Central memory CD8-positive, alpha-beta T cell (primary cell): ENCODE measurements at places on chromosomes 3 and 15.
A peak's percentile ranks its signal among the peaks of the same experiment; 100 is the strongest.

GRCh38 chr15:90478846-90479481 is 50.8 kb upstream of the CRTC3 start:
- no peak for DNase-seq

GRCh38 chr15:57566834-57567233 is 24.9 kb upstream of the MYZAP start:
- no peak for DNase-seq

DNA sequence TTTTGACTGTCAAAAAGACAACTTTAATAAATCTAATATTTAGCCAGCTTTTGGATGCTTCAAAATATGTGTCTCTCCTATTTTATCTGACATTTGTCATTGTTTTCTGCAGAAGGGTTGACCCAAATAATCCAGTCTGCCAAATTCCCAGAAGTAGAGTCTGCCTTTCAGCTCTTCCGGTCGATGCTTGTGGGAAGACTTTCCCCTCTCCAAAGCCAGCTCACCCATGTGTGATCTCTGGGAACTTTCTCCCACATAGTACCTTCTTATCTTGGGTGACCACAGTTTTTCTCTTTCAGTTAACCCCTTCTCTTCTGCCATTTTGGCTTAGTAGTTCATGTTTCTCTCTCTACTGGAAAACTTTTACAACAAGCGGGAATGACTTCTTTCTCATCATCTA is 94.1 kb downstream of the ASB7 start:
- no peak for DNase-seq

- no peak for DNase-seq
Observed at GRCh38 chr3:55012091-55012490, 84.2 kb upstream of the LRTM1 start.

- no peak for DNase-seq
Observed at GRCh38 chr3:153970741-153971347, 150.3 kb upstream of the ARHGEF26 start.

GRCh38 chr3:36418296-36418695 is 38.0 kb downstream of the STAC start:
- DNase-seq = no peak

- no peak for DNase-seq
Observed at GRCh38 chr3:168071591-168072322, 24.0 kb downstream of the GOLIM4 start.

DNA sequence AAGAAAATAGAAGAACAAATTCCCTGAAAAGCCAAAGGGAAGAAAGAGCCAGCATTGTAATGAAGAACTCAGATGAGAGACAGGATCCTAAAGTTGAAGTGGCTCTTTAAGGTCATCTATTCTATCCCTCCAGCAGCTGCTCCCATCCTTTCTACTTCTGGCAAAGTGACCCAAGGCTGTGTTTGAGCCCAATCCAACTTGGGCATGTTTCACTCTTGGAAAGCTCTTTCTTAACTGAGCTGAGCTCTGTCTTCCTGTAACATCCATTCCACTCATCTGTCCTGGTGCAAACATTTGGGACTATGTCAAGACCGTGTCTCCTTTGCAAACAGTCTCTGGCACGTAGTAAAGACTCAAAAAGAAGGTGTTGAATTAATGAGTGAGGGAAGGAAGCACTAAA is 298.1 kb upstream of the IGF1R start:
- no peak for DNase-seq

- no peak for DNase-seq
Observed at GRCh38 chr3:16816048-16816780, 68.5 kb upstream of the PLCL2 start.

DNA sequence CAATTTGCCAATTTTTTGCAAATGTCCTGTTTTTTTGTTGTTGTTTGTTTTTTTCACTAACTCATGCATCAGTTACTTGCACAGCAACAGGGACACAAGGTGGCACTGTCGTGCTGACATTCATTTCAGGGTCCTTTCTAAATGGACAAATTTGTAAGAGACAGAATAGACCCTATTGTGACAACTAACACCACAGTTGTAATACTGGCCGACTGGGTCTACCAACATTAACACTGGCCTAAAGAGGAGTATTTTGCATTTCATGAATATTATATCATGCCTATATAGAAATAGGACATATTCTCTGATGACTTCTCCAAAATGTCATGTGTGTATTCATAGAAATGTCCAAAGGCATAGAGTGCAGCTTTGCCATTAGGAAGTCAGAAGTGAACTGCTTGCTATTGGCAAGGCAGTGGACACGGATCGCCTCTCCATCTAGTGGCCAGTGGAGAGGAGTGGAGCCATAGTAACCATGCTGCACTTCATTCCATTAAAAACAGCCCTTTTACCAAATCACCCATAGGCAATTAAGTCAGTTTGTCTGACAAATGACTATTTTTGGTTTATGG is 54.8 kb downstream of the ZBTB20 start:
- peak; percentile 35 for DNase-seq

DNA sequence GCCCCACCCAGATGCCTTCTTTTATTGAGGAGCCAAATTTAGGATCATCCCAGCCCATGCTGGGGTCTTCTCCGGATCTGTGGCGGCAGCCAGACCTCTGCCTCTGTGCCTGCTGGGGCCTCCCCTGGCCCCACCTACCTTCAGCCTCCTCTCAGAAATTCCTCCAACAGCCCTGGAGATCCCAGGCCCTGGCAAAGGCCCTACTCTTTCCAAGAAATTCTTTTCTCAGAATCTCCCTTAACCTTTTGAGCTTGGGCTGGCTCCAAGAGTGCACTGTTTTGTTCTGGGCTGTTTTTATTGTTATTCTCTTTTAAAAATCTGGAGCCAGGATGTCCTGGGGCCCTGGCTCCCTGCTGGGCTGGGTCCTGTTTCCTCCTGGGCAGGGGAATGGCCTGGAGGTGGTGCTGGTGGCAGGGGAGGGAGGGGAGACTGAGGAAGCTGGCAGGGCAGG is 57.8 kb downstream of the GRIP2 start:
- no peak for DNase-seq

DNA sequence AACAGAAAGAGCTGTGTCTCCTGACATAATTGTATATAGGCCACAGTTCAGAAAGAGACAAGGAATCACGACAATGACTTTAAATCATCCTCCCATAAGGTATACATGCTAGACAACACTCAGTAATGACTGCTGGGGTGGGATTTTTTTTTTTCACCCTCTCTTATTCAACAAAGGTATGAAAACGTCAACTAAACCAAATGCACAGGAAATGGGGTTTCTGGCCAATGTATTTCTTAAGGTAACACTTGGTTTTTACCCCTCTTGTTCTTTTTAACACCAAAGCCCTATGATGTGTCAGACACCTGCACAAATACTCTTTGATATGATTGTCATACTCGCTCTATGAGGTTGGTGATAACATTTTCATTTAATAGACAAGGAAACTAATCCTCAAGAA is 78.3 kb downstream of the MCF2L2 start:
- DNase-seq = peak; percentile 58

- no peak for DNase-seq
Observed at GRCh38 chr3:160065786-160066185, 77.2 kb downstream of the IL12A start.

DNA sequence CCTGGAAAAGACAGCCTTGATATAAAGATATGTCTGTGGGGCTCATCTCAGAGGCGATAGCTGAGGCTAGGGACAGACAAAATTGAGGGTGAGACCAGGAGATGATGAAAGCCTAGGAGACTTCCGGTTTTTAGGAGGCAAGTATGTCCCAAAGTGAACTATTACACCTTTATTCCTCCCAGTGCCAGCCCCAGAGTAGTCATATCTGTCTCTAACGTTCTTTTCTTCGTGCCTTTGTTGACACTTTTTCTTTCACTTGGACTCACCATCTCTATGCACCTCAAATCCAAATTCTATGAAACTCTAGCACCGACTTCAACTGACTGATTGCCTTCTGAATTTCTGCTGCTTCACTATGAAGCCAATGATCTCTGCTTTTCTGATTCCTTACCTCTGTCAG is 93.8 kb upstream of the RASGRP1 start:
- no peak for DNase-seq

- DNase-seq = no peak
Observed at GRCh38 chr15:61031532-61031931, 197.6 kb downstream of the RORA start.

DNA sequence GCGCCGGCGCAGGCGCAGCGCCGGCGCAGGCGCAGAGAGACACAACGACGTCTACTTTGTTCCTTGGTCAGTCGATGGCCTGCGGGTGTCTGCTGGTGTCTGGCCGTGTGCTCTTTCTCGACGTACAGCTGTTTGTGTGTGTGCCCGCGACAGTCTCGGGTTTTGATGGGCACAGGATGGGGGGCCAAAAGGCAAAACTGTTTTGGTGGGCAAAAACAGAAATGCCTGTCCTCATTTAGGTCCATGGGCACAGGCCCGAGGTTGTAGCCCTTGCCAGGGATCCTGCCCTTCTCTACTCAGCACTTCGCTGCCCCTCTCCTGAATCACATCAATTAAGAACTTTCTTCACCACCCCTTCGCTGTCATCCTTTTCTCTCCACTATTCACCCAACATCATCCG is 184.8 kb upstream of the CHL1 start:
- no peak for DNase-seq

- DNase-seq = no peak
Observed at GRCh38 chr3:172568701-172569100, 45.5 kb upstream of the TNFSF10 start.

- DNase-seq = no peak
Observed at GRCh38 chr3:42214064-42214463, 51.9 kb downstream of the CCK start.

DNA sequence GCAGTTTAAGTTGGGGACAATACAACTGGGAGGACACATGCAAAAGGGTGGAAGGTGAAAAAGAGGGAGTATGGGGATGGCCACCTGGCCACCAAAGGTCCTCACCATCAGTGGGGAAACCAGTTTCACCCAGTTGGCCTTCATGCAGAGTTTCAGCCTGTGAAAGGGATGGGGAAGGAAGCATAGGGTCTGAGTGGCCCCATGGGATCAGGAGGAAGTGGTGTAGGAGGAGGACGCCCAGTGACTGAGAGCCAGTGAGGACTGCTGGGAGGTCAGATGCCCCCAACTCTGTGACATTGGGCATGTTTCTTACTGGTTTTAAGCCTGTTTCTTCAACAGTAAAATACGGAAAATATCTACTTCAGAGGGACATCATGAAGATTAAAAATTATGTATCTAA is 16.3 kb downstream of the BCL2A1 start:
- DNase-seq = no peak

DNA sequence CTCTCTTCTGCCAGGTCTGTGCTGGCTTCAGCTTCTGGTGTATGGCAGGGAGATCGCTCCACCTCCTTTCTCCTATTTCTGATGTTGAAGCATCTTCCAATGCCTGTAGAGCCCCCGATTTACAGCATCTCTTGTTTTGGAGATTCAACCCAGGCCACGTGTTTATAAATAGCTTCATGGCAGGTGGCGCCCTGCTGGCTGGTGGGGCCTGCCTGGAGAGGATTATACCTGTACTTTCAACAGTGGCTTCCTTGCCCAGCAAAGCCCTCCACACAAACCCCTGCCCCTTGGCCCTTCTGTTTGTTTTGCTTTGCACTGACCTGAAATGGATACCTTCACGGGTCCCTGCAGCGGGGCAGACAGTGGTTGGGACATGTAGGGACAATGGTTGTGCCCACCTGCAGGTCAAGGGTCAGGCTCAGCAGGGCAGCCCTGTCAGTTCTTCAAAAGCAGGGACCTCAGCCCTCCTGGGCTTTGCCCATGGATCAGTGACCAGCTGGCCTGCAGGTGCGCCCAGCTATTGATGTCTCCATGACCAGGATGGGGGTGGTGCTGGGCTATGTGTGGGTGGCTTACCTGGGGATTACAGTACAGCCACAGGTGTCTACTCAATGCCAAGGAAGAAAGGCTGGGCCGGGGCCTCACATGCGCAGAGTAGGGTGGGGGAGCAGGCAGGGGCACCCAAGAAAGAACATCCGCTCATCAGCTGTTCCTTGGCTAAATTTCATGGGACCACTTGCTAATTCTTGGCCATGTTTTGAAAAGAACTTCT is 112.7 kb upstream of the PRR23C start:
- no peak for DNase-seq

- DNase-seq = no peak
Observed at GRCh38 chr3:139794469-139795265, 116.9 kb upstream of the NMNAT3 start.

GRCh38 chr3:74127256-74127655 is 487.2 kb downstream of the CNTN3 start:
- no peak for DNase-seq

GRCh38 chr3:111156517-111156916 is 84.9 kb downstream of the NECTIN3 start:
- DNase-seq = no peak

DNA sequence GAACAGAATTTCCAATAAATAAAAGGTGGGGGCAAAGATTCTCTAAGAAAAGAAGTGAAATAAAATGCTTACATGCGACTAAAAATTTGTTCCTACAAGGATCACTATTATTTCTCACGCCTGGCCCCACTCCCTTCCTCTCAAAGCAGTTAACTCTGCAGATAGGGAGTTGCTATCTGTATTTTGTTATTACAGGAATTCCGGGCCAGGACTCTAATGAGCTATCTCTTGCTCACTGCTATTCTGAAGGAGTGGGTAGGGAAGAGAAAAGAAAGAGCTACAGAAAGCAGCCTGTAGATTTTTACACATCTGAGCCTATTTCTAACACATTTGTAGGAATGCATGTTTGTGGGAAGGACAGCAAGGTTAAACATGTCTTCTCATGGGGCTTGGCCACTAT is 140.4 kb downstream of the PCCB start:
- DNase-seq = no peak

- DNase-seq = no peak
Observed at GRCh38 chr3:196633555-196634151, 5.8 kb upstream of the NRROS start.

DNA sequence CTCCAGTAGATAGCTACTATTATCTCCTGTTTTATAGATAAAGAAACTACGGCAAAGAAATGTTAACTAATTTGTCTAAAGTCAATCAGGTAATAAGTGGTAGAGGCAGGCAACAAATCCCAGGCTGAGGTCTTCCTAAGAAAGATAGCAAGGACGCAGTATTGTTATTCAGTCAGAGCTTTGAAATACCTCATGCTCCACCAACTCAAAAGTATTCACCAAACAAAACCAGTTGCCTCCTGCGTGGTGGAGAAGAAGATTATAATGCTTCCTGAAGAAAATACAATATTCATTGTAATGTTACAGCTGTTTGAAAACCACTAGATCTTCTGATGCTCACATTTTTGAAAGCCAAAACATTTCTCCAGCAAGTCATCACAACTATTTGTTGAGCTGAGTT is 138.2 kb upstream of the CNTN4 start:
- no peak for DNase-seq
